Activated naive CD8-positive, alpha-beta T cell treated with anti-CD3 and anti-CD28 coated beads, Interleukin-2, amount 50 U/mL, for 16 hours (primary cell): ENCODE measurements at places on chromosomes 11 and 22.

GRCh38 chr11:34651551-34651950 is 30.7 kb downstream of the EHF start:
- no peak for DNase-seq

DNA sequence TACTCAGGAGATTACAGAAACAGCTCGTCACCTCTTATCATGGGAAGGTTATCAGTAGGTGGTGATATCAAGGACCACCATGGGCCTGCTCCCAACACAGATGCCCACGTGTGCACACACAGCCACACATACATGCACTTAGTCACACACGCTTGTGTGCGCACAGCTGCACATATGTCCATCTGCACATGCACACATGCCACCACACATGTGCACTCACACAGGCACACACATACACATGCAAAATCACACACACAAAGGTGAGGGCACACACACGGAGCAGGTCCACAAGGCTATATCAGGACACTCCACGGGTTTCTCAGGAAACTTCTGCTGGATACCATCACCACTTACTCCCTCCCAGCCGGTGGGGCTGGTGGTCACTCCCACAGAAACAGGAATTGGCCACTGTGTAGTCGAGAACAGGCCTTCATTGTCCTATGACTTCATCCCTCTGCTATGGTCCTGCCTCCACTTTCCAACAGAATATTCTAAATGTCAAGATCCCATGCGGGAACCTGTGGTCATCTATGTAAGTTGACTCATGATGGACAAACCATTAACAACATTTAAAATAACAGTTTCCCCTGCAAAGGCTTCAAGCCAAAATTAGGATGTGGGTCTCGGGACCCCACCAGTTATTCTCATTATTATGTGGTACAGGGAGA is 2.2 kb downstream of the C11orf24 start:
- DNase-seq: no peak

- no peak for DNase-seq
These were observed 1.1 kb upstream of the EMID1 start for GRCh38 chr22:29204455-29205183.

- no peak for DNase-seq
These were observed 75.2 kb downstream of the TEAD1 start for GRCh38 chr11:12749442-12749841.

GRCh38 chr22:39598017-39598965 is 27.7 kb downstream of the CACNA1I start:
- DNase-seq: peak; percentile 45

- no peak for DNase-seq
These were observed 23.4 kb downstream of the PPM1F start for GRCh38 chr22:21929253-21929652.

DNA sequence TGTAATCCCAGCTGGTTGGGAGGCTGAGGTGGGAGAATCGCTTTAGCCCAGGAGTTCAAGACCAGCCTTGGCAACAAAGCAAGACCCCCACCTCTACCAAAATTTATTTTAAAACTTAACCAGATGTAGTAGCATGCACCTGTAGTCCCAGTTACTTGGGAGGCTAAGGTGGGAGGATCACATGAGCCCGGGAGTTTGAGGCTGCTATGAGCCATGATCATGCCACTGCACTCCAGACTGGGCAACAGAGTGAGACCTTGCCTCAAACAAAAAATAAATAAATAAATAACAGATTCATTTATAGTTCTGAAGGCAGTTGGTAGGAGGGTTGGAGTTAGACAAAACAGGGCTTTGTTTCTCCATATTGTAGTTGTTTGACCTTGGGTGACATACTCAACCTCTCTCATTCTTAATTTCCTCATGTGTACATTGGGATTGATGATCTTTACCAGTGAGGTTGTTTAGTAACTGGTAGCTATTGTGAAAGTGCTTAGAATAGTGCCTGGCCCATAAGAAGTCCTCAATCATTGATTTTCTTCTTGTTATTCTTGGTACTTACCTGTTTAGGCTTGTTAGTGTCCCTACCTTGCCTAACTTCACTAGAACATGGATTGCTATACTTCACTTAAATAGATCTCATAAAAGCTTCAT is 79.1 kb downstream of the EMSY start:
- DNase-seq: no peak

- no peak for DNase-seq
These were observed 77.3 kb downstream of the CCDC34 start for GRCh38 chr11:27285761-27286160.

GRCh38 chr22:40534379-40535188 is 101.9 kb downstream of the MRTFA start:
- no peak for DNase-seq

DNA sequence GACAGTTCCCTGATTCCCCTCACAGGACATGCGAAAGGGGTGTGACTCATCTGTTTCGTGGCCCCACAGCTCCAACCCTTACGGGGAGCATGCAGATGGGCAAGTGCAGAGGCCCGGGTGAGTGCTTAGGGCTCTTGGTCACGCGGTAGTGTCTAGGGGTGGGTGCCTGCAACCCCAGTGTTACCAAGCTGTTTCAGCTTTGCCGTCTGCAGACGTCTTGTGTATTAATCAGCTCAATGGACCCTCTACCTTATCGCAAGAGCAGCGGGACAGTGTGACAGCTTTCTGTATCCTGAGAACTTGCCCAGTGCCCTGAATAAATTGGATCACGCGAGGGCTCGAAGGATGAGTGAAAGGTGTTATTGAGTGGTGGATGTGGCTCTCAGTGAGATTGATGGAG is 816.4 kb upstream of the ANO3 start:
- no peak for DNase-seq

DNA sequence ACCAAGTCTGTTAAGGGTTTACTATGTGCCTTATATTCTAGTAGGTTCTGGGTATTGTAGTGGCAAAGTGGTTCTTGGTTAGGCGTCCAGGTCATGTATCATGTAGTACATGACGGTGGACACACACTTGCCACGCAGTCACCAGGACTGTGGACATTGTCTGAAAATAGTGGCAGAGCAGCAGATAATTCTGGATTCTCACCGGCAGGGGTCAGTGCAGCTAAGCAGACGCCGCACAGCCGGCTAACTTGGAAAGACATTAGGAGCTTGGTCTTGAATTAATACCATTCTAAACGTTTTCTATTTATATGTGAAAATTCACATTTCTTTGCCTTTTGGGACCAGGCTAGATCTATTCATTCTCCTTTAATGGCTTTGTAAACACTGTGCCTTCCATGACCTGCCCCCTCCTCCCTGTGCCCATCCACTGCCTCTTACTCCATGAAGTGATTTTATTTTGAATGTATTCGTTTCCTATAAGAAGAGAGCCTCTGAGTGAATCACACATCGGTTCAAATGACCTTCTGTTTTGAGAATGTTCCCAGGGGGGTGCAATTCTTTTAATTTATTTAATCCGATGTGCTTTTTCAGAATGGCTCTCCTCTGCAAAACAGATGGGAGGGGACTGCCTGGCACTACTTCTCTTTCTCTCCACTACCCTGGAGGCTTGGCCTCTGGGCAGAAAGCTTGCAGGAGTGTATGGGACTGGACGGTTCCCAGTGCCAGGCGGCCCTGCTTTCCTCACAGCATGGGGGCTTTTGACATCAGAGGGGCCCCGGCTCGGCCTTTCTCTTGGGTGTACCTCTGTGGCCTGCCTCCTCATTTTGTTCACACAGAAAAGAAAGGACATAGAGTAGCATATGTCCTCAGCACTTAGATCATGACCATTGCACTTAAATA is 378.0 kb downstream of the NTM start:
- no peak for DNase-seq

- DNase-seq: no peak
These were observed 582.9 kb downstream of the BRD1 start for GRCh38 chr22:49244466-49245420.

DNA sequence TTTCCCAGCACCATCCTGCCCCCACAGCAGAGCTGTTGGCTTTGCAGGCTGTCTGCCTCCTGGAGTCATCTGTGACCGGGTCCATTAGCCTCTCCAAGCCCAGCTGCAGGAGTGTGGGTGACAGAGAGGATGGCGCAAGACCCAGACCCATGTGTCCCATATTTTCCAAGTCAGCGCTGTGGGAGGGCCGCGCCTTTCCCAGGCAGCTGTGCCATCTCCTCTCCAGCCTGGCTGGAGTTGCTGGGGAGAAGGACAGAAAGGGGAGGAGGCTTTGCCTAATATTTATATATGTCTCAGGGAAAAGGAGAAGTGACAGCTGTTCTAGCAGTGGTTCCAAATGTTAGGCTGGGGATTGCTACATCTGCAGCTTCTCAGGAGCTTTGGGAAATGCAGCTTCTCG is 15.7 kb downstream of the DTX4 start:
- DNase-seq: no peak
